DMS53 (cell line): ENCODE measurements at places on chromosomes 11 and 22.
A peak's percentile ranks its signal among the peaks of the same experiment; 100 is the strongest.

- DNase-seq: no peak
Measured at GRCh38 chr11:62592989-62593421, 1.7 kb upstream of the TUT1 start.

GRCh38 chr22:42644422-42645340 is 4.3 kb upstream of the ATP5MGL start:
- no peak for DNase-seq

- DNase-seq: peak; percentile 11
Measured at GRCh38 chr11:47514825-47515647, 37.9 kb downstream of the CELF1 start.

- DNase-seq: peak; percentile 98
Measured at GRCh38 chr22:46754110-46754799, 8.2 kb upstream of the TBC1D22A start.

DNA sequence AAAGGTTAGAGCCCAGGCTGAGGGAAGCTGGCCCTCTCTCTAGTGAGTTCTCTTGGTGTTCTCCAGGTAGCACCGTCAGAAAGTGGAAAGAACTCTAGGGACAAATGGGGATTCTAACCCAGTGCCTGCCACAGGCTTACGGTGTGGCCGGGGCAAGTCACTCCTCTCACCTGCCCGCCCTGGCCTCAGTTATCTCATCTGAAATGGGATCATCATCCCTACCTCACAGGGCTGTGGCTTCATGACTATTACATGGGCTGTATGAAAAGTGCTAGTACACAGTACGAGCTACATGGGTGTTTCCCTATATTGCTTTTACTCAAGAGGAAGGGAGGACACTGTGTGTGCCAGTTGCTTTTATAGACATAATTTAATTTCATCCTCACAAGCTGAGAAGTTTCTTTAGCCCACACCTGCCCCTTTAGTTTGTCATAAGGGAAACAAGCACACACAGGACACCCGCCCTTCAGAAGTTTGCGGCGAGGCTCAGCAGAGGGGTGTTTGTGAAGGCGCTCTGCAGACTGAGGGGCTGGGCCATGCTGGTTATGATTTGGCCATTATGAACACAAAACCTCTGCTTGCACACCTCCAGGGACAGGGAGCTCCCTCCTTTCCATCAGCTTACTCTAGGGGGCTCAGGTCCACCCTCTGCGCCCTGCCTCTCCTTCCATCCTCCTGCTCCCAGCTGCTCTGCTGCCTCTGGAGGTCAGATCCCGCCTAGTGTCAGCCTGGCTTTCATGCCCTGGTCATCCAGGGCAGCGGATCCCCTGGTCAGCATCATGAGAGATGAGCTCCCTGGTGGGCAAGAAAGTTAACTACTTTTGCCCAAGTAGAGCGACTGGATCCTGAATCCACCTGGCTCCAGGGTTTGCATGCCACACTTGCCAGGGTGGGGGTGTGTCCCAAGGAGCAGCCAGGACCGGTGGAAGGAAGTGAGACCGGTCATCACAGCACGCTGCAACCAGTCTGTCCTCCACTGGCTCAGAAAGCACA is 1.2 kb downstream of the KLHL35 start:
- peak; percentile 56 for DNase-seq

- peak; percentile 72 for DNase-seq
Measured at GRCh38 chr22:45096256-45096907, 67.3 kb upstream of the NUP50 start.

DNA sequence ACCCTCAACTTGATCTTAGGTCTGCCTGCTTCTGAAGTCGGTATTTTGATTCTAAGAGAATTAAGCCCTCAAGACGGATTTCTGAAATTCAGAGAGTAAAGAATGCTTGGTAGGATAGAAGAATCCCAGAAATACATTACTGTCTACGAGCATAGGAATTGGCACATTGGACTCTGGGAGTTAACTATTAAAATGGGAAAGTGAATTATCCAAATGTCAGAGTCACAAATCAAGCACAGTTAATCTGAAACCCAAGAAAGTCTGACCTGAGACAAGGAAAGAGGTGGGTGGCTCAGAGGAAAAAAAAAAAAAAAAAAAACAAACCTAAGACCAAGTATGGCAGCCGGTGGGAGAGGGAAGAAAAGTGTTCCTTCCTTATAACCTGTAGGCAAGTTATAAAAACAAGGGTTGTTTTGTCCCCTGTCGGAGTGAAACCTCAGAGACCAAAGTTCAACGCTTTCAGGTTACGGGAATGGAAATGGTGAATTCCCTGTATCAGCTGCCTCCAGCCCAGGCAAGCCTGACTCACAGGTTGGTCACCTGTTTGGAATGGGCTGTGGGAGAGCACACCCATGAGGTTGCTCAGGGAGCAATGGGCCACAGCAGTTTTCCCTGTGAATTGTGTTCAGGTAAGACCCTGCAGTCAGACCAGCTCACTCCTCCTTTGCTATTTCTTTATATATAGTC is 139.0 kb downstream of the ETS1 start:
- peak; percentile 97 for DNase-seq

- no peak for DNase-seq
Measured at GRCh38 chr22:19892257-19892879, 37.7 kb upstream of the GNB1L start.

- no peak for DNase-seq
Measured at GRCh38 chr11:129320494-129320893, 55.2 kb upstream of the BARX2 start.

DNA sequence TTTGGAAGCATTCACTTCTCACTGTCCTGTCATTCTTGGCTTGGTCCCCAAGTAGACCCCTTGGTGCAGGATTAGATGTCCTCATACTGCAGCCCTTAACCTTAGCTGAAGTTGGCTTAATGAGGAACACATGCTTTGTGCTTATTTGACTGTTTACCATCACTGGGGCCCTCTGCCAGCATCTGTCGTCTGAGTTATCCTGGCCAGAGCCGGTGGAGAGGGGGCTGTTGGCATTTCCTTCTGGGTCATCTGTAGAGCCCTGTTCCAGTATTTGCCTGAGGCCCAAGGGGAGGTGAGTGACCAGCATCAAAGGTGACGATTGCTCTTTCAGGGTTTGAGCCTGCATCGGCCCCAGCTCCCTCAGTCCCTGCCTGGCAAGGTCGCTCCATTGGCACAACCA is 126.4 kb upstream of the RASSF10 start:
- no peak for DNase-seq

- peak; percentile 87 for DNase-seq
Measured at GRCh38 chr11:85029964-85030363, 597.2 kb downstream of the DLG2 start.

DNA sequence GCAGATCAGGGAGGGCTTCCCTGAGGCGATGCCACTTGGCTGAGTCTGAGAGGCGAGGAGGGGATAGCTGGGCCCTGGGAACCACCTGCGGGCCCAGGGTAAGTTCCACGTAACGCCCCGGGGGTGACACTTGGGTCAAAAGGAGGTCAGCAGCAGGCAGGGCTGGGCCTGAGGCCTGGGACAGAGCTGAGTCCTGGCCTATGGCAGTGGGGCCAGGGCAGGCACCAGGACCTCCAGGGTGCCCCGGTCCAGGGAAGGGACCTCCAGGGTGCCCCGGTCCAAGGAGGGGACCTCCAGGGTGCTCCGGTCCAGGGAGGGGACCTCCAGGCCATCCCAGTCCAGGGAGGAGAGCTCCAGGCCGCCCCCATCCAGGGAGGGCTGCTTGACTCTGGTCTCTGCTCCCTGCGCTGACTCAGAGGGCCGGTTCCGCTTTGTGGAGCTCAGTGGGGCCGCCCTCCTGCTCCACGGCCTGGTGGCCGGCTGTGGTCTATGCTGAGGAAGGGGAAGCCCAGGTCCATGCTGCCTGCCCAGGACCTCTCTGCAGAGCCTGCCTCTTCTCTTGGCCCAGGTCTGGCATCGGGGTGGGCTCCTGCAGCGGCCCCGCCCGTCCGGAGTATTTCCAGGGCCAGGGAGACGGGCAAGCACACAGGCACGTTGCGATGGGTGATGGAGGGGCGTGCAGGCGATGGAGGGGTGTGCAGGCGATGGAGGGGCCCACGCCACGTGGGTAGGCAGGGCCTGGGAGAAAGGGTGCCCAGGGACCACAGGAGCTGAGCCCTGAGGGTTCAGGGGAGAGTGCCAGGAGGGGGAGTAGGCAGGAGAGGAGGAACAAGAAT is 19.5 kb upstream of the WNT7B start:
- no peak for DNase-seq

GRCh38 chr11:26958702-26959049 is 35.2 kb upstream of the FIBIN start:
- no peak for DNase-seq

DNA sequence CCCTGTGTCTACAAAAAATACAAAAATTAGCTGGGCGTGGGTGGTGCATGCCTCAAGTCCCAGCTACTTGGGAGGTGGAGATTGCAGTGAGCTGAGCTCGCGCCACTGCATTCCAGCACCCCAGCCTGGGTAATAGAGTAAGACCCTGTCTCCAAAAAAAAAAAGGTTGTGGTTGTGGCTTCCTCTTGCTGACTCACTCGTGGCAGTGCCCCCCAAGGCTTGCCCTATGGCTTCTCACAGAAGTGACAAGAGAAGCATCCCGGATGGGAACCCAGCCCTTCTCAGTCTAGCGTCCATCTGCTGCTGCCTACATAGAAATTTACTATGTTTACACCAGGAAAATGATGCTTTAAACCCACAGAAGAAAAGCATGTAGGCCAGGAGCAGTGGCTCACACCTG is 68.5 kb upstream of the PITPNB start:
- no peak for DNase-seq

DNA sequence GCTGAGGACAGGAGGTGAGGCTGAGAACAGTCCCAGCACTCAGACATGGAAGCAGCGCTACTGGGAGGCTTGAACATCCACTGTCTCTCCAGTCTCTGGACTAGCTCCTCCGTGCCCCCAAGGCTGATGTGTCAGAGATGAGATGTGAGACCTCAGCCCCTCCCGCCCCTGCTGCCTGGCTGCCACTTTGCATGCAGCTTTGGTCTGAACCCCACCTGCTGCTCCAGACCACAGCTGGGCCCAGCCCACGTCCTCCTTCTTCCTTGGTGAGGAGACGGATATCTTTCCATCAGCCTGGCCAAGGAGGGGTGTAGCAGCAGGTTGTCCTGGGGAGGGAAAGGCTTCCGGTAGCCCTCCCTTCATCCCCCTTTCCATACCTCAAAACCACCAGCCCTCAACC is 148.0 kb upstream of the B3GAT1 start:
- DNase-seq: no peak

DNA sequence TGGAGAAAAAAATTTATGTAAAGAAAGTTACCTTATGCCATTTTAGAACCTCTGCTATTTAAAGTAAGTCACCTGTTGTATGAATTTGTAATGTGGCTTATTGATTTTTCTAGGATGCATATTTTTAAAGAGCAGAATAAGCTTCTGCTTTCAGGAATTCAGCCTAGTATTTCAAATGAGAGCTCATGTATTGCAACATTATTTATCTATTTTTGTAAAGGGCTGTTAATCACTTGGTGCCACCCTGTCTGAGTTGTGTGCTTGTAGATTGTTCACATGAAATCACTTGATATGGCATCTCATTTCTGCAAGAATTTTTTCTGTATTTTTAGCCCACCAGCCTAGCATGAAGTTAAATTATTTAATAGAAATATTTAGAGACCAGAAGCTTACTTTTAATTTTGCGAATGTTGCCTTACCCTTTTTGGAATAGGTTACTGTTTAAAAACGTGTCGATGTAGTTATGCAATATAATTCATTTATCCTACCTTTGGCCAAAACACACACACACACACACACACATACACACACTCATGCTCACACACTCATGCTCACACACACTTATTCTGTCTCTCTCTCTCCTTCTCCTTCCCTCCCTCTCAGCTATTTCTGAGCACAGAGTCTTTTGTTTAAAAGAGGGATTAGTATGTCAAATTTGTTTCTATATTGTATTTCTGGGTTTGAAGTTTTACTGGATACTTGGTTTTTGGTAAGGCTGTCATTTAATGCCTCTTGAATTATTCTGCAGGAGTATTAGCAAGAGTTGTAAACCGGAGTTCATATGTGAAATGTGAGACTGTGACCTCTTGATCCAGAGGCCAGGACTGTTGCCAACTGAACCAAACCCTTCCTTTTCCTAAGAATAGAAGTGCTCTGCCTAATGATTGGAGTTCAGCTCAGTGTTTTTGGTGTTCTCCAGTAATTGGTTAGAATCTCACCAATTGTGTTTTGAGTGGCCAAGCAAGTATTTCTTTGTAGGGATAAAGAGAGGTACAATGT is 34.4 kb downstream of the YAP1 start:
- no peak for DNase-seq
